ENCODE measurements at places on chromosomes 3 and 15. TPM values are rescaled to one million over a fixed set of nuclear protein-coding genes. Genes with fewer than 3 reads are reported as not detected.

Gene KCNAB1
- not detected for total RNA-seq

Gene RYR3
- not detected for total RNA-seq

Gene GPR149
- not detected for total RNA-seq

Gene TRIM42
- not detected for total RNA-seq

Gene GJD2
- not detected for total RNA-seq

Gene NEK10
- total RNA-seq = 0.23 TPM

Gene TRH
- total RNA-seq = not detected

Gene SLCO3A1
- total RNA-seq = 10.5 TPM

Gene PLCH1
- not detected for total RNA-seq

Gene SERPINI2
- not detected for total RNA-seq

Gene REC114
- total RNA-seq = not detected

Gene RAD51
- total RNA-seq = 15.0 TPM

Gene HEG1
- total RNA-seq = 19.3 TPM

Gene C3orf20
- not detected for total RNA-seq

Gene OXTR
- total RNA-seq = 0.61 TPM

Gene P2RY12
- not detected for total RNA-seq

Gene STOML1
- total RNA-seq = 18.8 TPM
